Muscle of leg (tissue), 16 donors: ENCODE measurements at places on chromosomes 7 and 10. TPM values are rescaled to one million over a fixed set of nuclear protein-coding genes. Genes with fewer than 3 reads are reported as not detected.
A peak's percentile ranks its signal among the peaks of the same experiment; 100 is the strongest.

Gene TEX47
- total RNA-seq: not detected

Gene PRKAR2B
- total RNA-seq: 3.7 TPM

Gene SPACDR
- total RNA-seq: 1.2 TPM

Gene GBX1
- 0.44 TPM for total RNA-seq

Gene NPY
- 13.6 TPM for total RNA-seq

Gene H2BK1
- not detected for total RNA-seq

Gene OR6B1
- not detected for total RNA-seq

Gene ENKUR
- 0.04 TPM for total RNA-seq

- no peaks in the 10 kb centered on the region for H3K36me3 ChIP-seq
- no peaks in the 10 kb centered on the region for H3K4me1 ChIP-seq
- no peak for DNase-seq
These were observed 51.6 kb downstream of the TES start for GRCh38 chr7:116261904-116262303.

GRCh38 chr7:122315507-122316466, 11.2 kb upstream of the FEZF1 start:
- H3K27me3 ChIP-seq: peaks cover 61% of the 10 kb centered on the region
- peaks cover 13% of the 10 kb centered on the region for H3K4me1 ChIP-seq
- no peak overlapping the region for H3K4me3 ChIP-seq

DNA sequence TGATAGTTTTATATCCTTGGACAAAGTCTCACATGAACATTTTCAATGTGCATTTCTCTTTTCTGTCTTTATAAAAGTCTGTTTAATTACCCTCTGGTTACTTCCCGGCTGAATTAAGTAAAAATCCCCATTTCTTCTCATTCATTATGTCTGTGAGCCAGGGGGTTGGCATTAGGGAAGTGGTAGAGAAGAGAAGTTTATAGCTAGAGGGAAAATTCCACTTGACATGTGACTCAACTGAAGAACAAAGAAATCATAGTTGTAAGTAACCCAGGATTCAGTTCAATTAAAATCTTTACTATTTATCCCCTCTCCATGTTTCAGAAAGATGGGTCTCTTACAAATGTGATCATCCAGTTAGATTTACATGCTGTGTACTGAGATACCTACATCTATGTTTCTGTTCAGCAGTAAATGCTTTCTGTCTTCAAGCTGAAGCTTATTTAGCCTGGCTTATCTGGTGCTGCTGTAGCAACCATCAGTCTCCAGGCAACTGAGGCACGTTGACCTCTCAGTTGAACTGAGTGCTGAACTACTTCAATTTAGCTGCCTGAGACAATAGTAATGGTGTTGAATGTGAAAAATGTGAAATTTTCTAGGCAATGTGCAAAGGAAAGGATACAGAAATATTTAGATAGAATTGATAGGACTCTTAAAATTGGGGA, 181.6 kb downstream of the MLLT10 start:
- no peak for DNase-seq
- H3K27ac ChIP-seq: no peak overlapping the region
- H3K27me3 ChIP-seq: no peaks in the 10 kb centered on the region
- peaks cover 2% of the 10 kb centered on the region for H3K4me1 ChIP-seq
- no peak overlapping the region for H3K4me3 ChIP-seq

- no peak overlapping the region for H3K4me3 ChIP-seq
- no peaks in the 10 kb centered on the region for H3K36me3 ChIP-seq
- H3K27ac ChIP-seq: no peak overlapping the region
- H3K27me3 ChIP-seq: no peaks in the 10 kb centered on the region
- DNase-seq: no peak
These were observed 7.8 kb downstream of the ZNF680 start for GRCh38 chr7:64555046-64555445.

DNA sequence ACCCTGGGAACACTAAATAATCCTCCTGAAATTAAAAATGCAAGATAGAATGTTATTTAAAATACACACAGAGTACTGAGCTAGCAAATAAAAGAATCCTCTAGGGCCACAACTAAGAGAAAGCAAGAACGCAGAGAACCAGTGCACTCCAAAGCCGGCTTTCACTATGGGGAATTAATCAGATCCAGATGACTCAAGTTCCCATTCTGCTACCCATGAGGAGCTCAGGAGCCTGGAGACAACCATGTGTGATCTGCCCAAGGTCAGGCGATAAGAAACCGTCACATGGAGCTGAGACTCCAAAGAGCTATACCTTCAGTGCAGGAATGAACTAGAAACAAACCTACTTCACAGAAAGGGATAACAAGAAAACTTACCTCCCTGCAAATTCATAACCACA, 19.5 kb upstream of the CYREN start:
- H3K27me3 ChIP-seq: no peaks in the 10 kb centered on the region
- no peaks in the 10 kb centered on the region for H3K4me1 ChIP-seq
- no peak overlapping the region for H3K27ac ChIP-seq
- no peak for DNase-seq
- peaks cover 66% of the 10 kb centered on the region for H3K36me3 ChIP-seq

GRCh38 chr10:16562891-16563290, 41.2 kb upstream of the C1QL3 start:
- H3K27ac ChIP-seq: no peak overlapping the region
- no peak overlapping the region for H3K4me3 ChIP-seq
- H3K36me3 ChIP-seq: no peaks in the 10 kb centered on the region

DNA sequence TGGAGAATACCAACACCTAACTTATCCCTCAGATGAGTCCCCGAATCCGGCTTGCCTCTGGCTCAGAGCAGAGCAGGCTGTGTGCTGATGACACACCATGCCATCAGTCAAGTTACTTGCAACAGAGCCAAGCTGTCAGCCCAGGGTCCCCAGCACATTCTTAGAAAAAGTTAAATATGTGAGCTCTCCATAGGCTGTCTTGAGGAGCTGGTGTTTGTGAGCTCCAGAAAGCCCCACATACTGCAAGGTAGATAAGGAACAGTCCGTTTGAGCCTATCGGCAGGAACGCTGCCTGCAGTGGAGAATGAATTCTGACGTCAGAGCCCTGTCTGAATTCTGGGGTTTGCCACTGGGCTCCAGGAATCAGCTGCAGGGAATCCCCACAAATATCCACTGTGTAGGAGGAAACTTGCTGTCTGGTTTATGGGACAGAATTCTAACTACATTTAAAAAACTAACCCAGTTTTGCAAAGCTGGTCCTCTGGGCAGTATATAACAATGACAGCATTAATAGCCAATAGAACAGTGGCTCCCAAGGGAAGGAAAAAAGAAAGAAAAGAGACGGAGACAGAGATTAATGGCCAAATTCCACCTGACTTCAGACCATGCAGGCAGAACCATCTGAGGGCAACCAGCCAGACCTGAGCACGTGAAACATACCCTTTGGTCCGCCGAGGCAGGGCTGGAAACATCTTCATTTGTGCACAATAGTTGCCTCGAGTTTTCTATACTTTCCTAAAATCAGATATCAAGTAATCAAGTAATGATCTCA, 3.6 kb downstream of the SFXN4 start:
- peaks cover 19% of the 10 kb centered on the region for H3K4me1 ChIP-seq
- H3K4me3 ChIP-seq: no peak overlapping the region
- no peaks in the 10 kb centered on the region for H3K27me3 ChIP-seq
- H3K36me3 ChIP-seq: peaks cover 39% of the 10 kb centered on the region
- H3K27ac ChIP-seq: no peak overlapping the region

DNA sequence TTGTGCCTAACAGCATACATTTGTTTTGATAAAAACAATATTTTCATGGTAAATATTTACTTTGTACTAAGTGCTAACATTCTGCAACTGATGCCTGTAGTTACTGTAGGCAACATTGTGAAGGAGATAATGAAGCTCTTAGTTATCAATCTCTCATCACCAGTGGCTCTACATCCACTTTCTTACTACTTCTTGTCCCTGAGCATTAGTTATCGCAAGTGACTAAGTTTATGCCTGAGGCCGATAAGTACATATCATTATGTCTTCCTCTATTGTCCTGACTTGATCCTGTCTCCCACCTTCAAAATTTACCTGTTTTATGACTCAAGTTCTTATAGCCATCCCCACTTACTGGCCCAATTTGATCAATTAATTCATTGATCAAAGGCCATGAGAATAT, 63.6 kb downstream of the MACC1 start:
- no peak overlapping the region for H3K27ac ChIP-seq
- no peaks in the 10 kb centered on the region for H3K27me3 ChIP-seq
- DNase-seq: no peak
- H3K36me3 ChIP-seq: no peaks in the 10 kb centered on the region
- no peaks in the 10 kb centered on the region for H3K4me1 ChIP-seq

DNA sequence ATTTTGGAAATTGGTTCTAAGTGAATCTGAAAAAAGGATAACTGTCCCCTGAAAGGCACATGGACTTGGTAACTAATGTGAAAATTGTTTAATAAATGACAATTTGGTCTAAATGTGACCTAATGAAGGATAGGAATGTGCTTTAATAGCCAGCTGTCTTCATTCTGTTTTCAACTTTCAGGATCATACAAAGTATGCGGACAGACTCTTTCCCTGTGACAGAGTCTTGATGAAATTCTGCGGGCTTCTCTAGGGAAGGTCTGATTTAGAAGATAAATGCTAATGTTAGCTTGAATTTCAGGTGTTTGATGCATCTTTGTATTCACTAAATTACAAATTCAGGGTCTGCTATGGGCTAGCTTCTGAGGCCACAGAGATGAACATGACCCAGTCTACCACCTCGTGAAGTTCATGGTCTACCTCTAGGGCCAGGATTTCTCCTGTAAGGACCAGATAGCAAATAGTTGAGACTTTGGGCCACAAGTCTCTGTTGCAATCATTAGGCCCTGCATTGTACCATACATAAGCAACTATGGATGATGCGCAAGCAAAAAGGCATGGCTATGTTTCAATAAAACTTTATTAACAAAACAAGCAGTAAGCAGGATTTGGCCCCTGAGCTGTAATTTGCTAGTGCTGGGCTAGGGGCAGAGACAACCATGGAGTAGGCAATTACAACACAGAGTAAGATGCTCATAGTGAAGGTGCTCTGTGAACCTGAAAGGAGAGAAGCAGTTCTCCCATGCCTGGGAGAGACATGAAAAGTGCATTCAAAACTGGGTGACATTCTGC, 368.6 kb downstream of the INHBA start:
- H3K4me1 ChIP-seq: no peaks in the 10 kb centered on the region
- no peak overlapping the region for H3K27ac ChIP-seq
- H3K27me3 ChIP-seq: no peaks in the 10 kb centered on the region
- no peaks in the 10 kb centered on the region for H3K36me3 ChIP-seq

DNA sequence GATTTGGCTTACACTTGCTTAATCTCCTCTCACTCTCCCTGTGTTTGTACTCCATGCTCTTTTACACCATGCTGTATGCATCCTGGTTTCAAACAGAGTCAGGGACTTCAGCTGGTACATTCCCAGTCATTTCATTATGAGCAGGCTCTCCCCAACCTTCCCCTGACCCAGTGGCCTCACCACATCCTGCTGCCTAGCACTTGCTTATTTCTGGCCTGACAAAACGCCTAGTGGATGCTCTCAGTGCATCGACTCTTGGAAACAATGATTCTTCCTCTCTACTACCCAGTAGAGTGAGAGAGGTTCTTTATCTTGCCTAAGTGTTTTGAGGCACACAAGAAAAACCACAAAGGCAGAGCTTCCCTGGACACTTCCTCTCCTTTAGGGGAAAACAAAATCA, 63.4 kb downstream of the CAV1 start:
- H3K27me3 ChIP-seq: no peaks in the 10 kb centered on the region
- H3K4me1 ChIP-seq: peaks cover 11% of the 10 kb centered on the region
- no peak overlapping the region for H3K4me3 ChIP-seq
- no peak for DNase-seq

DNA sequence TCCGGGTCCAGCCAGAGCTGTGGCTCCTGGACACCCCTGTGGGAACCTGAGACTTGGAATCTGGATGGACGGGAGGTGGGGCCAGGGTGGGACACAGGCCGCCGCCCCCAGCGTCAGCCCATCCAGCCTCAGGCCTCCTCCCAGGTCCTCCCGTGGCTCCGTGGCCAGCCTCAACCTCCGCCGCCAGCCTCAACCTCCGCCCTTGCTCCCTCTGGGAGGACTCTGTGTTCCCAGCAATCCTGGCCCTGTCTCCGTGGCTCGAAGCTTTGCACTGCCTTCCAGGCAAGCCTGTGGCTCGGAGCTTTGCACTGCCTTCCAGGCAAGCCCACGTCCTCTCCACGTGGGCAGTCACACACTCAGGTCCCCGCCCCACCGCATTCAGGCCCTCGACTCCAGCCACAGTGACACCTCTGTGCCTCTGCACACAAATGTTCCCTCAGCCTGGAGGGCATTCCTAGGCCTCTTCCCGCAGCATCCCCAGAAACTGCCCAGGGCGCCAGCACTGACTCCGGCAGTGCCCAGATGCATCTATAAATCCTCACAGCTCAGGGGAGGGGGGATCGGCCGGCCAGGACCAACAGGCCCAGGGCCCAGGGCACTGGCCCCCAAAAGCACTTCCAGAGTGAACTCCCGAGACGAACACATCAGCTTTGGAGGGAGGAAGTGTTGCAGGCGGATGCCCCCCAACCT, 44.7 kb upstream of the PDGFA start:
- DNase-seq: no peak
- no peaks in the 10 kb centered on the region for H3K27me3 ChIP-seq
- no peak overlapping the region for H3K27ac ChIP-seq
- H3K4me3 ChIP-seq: no peak overlapping the region
- H3K36me3 ChIP-seq: no peaks in the 10 kb centered on the region
- peaks cover 69% of the 10 kb centered on the region for H3K4me1 ChIP-seq

DNA sequence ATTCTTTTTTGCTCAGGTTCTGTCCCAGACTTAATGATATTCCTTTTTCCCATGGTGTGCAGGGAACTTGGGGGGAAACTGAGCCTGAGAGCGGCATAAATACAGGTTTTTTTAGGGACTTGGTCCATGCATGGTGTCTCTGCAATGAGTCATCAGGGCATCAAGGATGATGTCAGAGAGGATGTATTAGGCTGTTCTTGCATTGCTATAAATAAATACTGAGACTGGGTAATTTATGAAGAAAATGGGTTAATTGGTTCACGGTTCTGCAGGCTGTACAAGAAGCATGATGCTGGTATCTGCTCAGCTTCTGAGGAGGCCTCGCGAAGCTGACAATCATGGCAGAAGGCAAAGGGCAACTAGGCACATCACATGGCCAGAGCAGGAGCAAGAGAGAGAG, 185.4 kb downstream of the RAB11FIP2 start:
- H3K27ac ChIP-seq: no peak overlapping the region
- DNase-seq: no peak
- H3K36me3 ChIP-seq: no peaks in the 10 kb centered on the region
- no peaks in the 10 kb centered on the region for H3K27me3 ChIP-seq

- H3K36me3 ChIP-seq: no peaks in the 10 kb centered on the region
- peak; percentile 73 for DNase-seq
- H3K27ac ChIP-seq: no peak overlapping the region
These were observed 73.9 kb upstream of the LEP start for GRCh38 chr7:128167042-128167701.
